ENCODE measurements at places on chromosomes 2 and 18.

- DNase-seq: no peak
Observed at GRCh38 chr2:161409308-161409907, 6.7 kb upstream of the TBR1 start.

DNA sequence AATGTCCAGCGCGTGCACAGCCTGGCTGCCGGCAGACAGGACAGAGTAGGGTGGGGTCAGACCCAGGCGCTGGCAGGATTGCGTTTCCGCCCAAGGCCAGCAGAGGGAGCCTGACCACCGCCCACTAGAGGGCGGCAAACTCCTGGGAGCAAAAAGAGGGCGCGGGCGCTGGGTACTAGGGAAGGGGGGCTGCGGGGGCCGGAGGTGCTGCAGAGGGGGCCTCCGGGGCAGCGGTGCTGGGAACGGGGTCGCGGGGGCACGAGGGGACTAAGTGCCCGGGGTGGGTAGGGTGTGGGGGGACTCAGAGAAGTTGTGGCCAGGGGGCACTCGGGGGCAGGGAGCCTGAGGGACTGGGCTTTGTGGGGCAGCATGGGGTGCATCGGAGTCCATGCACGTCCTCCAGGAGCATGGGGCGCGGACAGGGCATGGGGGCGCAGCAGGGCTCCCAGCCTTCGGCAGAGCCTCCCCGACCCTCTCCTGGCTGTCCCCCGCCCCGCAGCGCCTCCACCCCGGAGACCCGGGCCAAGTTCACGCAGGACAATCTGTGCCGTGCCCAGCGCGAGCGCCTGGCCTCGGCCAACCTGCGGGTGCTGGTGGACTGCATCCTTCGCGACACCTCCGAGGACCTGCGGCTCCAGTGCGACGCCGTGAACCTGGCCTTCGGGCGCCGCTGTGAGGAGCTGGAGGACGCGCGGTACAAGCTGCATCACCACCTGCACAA lies 3.2 kb downstream of the TEKT4 start:
- DNase-seq: peak; percentile 70

GRCh38 chr18:67636597-67637385 lies 120.3 kb upstream of the DSEL start:
- DNase-seq: no peak

GRCh38 chr2:16622399-16622968 lies 43.1 kb downstream of the CYRIA start:
- no peak for DNase-seq

GRCh38 chr18:62678847-62679485 lies 36.4 kb upstream of the PHLPP1 start:
- no peak for DNase-seq

GRCh38 chr2:196181484-196181883 lies 10.1 kb upstream of the STK17B start:
- no peak for DNase-seq

DNA sequence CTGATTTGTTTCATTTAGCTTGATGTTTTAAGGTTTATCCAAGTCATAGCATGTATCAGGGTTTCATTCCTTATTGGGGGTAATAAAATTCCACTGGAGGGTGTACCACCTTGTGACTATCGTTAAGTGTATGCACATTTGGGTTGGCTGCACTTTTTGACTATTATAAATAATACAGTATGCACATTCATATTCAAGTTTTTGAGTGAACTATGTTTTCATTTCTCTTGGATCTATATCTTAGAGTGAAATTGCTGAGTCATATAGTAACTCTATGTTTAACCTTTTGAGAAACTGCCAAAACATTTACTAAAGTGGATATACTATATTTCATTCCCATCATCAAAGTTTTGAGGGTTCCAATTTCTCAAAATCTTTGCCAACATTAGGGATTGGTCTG lies 952.7 kb downstream of the TDRD15 start:
- no peak for DNase-seq

- no peak for DNase-seq
Observed at GRCh38 chr2:2362181-2362580, 31.1 kb upstream of the MYT1L start.

- no peak for DNase-seq
Observed at GRCh38 chr18:3619222-3619621, 169.2 kb downstream of the TGIF1 start.

DNA sequence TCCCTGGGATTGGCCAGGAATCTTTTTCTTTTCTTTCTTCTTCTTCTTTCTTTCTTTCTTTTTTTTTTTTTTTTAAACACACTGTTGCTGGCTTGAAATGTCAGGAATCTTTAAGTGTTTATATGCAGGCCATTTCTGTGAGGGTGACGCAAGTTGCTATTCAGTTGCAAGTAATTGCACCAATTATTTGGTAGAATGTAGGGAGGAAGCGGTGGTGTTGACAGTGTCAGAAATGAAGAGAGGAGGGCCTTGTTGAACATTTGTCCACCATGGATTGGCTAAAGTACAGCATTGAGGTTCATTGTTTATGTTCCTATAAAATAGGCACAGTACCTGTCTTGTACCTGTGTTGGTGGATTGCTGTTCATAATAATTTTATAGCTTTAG lies 6.5 kb downstream of the RPIA start:
- DNase-seq: no peak

GRCh38 chr18:38494065-38494464 lies 928.5 kb upstream of the CELF4 start:
- peak; percentile 41 for DNase-seq

DNA sequence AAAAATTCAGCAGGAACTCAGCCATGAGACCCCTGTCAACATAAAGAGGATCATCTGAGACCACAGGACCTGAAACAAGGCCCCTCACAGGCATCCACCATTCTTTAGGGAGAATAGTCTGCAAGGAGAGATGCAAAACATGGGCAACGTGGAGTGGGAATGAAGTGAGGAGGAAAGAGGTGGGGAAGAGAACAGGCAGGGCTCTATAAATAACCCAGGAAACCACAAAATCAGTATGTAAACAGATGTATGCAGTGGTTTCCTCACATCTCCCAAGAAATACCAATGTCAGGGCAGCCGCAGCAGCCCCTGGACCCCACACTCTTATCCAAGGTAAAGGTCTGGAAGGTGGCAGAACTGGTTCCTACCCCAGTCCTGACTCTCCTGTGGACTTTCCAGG lies 168.5 kb downstream of the EN1 start:
- no peak for DNase-seq

DNA sequence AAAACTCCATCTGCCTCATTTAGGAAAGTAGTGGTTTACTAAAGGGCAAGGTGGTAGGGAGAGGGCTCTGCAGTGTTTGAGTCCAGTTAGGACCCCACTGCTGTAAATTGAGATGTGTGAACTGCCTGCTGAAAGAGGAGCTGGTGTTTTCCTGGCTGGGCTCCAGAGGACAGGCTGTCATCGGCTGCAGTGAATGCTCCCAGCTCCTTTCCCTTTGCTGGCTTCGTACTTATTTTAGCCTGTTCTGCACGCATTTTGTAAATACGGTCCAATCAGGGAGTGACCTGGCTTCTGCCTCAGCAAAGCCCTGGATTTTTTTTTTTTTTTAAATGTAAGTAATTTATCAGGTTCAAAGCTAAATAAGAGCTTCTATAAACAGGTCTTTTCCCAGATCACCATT lies 37.5 kb downstream of the SLC4A3 start:
- no peak for DNase-seq

GRCh38 chr2:44769349-44770011 lies 172.0 kb upstream of the SIX3 start:
- no peak for DNase-seq

DNA sequence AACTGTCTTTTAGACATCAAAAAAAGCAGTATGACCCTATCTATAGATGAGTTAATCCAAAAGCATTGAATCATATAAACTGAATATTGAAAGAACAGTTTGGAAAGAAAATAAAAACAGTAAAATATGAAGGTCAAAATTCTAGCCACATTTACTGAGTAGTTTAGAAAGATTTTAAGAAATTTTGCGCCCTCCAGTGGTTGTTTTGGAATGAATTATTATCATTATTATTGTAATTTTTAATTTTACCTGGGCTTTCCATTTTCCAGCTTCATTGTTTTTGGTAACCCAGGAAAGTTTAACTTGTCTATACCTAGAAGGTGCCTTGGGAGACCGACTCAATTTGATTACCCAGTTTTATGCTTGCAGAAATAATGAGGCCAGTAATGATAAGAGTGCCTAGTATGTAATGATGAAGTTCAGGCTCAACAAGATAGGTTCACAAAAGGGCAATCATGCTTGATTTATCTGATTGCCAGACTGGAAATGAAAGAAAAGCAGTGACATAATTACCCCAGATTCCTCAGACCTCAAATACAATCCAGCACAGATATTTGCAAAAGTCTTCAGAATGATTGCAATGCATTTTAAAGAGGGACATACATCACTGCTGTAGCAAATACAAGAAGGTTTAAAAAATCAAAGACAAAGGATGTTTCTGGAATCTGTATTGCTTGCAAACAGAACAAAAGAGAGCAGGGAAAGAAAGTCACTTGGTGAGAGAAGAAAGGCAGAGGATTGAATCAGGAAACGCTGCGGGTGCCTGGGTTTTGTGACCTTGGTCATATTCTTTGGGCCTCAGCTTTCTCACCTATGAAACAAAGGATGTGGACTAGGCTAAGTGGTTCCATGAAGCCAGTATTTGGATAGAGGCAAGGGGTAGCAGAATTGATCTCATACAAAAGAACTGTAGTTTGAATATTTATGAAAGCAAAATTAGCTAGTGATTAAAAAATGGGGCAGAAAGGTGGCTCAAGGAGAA lies 153.8 kb downstream of the MAP2 start:
- DNase-seq: no peak

DNA sequence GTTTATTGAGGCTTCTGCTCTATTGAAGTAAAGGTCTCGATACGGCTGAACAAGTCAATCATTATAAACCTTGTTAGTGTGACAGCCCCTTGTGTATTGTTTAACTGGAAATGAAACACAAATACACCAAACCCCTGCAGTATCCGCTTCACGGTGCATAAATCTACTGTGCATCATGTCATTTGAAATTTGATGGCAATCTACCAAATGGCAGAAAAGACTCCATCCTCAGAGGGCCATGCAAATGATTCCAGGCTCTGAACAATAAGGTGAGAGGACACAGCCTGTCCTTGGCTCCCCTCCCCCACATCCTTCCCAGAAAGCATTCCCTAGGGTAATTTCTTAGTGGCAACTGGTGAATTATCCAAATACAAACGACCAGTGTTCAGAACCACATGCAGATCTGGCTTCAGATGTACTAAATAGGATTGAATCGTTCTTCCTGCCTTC lies 80.6 kb downstream of the ADCYAP1 start:
- DNase-seq: no peak

GRCh38 chr18:54713386-54713785 lies 114.9 kb upstream of the RAB27B start:
- DNase-seq: peak; percentile 39

GRCh38 chr2:202165945-202166344 lies 72.5 kb downstream of the SUMO1 start:
- no peak for DNase-seq

- DNase-seq: no peak
Observed at GRCh38 chr2:146523196-146523595, 1321.6 kb upstream of the ACVR2A start.

GRCh38 chr2:119301413-119301812 lies 65.2 kb downstream of the C2orf76 start:
- DNase-seq: no peak

DNA sequence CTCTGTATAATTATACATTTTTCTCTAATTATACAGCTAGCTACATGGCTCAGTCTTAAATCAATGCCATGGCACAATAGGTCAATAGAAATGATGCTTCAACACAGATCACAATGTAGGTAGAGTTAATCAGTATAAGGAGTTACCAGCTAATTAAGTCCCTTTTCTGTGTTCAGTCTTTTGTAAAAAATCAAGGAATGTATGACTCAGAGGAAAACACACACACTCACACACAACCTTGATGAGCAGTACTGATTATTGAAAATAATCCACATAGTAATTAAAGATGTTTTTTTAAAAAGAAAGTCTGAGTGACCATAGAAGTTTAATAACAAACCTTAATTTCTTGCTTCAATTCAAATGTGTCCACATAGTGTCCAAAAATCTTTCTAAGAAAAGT lies 691.3 kb downstream of the LRP1B start:
- DNase-seq: no peak
